Activated naive CD4-positive, alpha-beta T cell (primary cell): ENCODE measurements at places on chromosomes 13 and 19.

- DNase-seq: no peak
These were observed 374.5 kb upstream of the NBEA start for GRCh38 chr13:34567597-34567996.

GRCh38 chr13:39023761-39024160 is 14.1 kb downstream of the PROSER1 start:
- no peak for DNase-seq

DNA sequence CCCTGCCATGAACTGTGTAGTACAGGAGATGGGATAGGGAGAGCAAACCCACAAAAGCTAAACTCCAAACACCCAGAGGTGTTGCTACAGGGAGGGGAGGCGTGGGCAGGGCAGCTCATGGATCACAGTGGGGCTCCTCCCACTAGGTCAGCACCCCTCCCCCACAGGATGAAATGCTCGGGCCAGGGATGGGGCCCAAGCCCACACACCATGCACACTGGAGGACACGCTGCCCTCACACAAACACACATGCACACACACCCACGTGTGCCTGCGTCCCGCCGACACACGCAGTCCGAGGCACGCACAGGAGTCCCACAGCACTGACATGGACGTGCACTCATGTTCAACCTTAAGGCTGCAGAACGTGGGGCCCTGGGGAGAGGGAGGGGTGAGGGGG is 6.0 kb upstream of the CCNP start:
- DNase-seq: no peak

DNA sequence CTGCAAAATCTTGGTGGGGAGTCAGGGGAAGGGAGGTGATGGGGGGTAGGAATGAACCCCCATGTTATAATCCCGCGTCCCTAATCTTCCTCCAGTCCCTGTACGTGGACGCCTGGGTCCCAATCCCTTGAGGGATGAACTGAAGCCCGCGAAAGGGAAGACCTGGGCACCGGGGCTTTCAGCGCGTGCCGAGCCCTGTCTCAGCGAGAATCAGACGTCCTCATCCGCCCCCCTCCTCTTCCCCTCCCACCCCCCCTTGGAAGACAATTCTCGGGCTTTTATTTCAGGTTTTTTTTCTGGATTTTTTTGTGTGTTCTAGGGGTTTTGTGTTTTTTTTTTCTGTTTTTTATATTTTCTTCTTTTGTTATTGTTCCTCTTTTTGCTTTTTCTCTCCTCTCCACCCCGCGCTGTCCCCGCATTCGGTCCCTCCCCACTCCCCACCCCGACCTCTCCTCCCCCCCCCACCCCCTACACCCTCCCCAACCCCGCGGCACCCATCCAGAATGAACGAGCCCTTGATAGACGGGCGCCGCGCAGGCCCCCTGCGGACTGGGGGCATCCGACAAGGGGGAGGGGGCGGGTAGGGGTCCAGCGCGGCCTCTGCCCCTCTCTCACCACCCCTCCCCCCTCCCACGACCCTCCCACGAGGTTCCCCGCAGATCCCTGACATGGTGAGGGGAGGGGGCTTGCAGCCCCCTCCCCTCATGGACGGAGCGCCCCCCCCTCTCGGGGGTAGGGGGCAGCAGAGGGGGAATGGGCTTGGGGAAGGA is 10.3 kb downstream of the C19orf81 start:
- no peak for DNase-seq

DNA sequence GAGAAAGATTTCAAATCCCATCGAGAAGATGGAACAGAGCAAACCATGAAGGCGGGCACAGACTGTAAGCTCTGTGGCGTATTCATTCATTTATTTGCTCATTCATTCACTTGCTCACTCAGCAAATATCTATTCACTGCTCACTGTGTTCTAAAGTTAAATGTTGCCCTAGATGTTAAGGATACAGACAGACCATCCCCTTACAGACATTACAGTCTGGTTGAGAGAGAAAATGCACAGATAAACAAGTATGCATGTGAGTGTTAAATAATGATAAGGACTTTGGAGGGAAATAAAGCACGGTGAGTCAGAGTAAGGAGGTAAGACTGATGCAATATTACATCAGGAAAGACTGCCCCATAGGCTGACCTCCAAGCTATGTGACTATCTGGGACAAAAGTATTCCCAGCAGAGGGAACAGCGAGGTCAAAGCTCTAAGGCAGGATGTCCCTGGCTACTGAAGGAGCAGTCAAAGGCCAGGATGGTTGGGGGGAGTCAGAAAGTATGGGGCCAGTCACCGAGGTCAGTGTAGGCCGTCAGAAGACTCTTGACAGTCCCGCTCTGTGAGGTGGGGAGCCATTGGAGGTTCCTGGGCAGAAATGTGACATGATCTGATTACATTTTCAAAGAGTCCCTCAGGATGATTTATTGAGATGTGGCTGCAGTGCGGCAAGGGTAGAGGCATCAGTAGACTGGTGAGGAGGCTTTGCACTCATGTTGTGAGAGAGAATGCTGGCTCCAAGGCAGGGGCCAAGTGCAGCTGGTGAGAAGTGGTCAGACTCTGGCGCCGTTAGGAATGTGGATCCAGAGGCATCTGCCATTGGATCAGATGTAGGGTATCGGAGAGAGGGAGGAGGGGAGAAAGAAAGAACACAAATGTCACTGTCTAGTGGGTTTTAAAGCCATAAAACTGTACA is 37.9 kb downstream of the MBNL2 start:
- DNase-seq: no peak

- no peak for DNase-seq
These were observed 674 bp upstream of the FBXL12 start for GRCh38 chr19:9819596-9819909.

DNA sequence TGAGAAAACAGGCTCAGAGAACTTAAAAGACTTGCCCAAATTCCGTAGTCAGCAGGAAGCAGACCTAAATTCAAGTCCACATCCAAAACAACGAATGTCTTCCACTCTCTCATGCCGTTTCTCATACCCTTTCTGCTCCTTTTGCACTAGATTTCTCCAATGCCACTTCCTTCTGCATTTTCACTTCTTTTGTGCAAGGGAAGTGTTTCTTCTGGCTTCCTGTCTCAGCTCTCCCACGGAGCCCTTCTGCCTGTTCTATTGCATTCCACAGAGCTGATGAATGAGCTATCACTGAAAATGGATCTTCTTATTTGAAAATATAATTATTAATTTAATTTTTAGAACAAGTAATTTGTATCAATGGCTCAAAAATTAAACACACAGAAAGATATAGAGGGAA is 56.1 kb upstream of the STK24 start:
- DNase-seq: no peak

GRCh38 chr13:20699715-20700114 is 3.8 kb upstream of the IL17D start:
- DNase-seq: no peak

GRCh38 chr19:2330632-2331284 is 2.3 kb downstream of the SPPL2B start:
- DNase-seq: no peak

DNA sequence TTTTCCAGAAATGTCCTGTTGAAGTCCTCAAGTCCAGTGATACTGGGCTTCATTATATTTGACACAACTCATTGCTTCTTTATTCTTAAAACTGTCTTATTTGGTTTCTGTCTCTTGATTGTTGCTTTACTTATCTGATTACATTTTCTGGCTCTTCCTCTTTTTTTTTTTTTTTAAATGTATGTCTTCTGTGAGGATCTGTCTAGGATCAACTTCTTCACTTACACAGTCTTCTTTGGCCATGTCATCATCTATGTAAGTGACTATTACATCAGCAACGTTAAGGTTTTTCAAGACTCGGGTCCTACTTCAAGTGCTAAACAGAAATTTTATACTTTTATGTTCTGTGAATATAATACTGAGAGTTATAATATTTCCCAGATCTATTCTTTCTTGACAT is 162.1 kb downstream of the PDS5B start:
- DNase-seq: no peak

GRCh38 chr19:49113762-49114629 is at the start of gene LIN7B:
TSS of gene LIN7B (plus strand) at chr19:49114370. CDS start at chr19:49114405, 35 bp downstream.
- DNase-seq: peak; percentile 74

GRCh38 chr19:55306712-55307111 is 18.4 kb downstream of the TMEM150B start:
- DNase-seq: no peak

DNA sequence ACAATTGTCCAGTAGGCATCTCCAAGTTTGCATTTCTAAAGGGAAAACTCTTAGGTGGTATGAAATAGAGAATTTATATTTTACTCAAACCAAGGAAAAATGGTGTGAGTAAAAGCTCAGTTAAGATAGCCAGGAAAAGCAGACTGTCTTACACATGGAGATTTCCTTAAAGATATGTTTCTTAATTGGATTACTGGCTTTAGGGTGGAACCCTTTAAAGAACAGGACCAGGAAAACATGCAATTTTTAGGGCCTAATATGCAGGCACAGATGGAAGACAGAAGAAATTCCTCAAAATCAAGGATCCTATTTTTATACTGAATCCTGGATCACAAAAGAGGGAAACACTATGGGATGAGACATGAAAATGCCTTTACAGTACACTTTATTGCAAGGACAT is 100.3 kb upstream of the PCDH17 start:
- DNase-seq: no peak

DNA sequence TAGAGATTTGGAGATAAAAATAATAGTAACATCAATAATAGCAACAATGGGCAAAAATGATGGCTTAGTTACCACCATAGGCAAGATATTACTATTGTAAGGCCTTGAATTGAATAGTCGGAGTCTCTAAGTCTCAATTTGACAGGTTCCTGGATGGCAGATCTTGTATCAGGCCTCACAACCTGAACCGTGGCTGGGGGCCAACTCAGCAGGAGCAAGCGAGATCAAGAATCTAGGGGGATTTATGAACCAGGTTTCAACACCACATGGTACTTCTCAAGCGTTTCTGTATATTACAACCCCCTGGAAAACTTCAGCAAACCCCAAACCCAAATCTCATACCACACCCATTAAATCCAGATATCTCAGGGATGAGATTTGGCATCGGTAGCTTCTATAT is 573.8 kb downstream of the LIG4 start:
- DNase-seq: no peak

- peak; percentile 44 for DNase-seq
These were observed at the start of gene S1PR2 for GRCh38 chr19:10230861-10231611. TSS of gene S1PR2 (minus strand) at chr19:10231331. CDS start at chr19:10224905, 6,426 bp downstream.
